ENCODE measurements at places on chromosomes 4 and X.

- no peak overlapping the region for H3K4me3 ChIP-seq
- no peak for DNase-seq
- H3K27me3 ChIP-seq, result peaks cover 12% of the 10 kb centered on the region
- no peaks in the 10 kb centered on the region for H3K36me3 ChIP-seq
- no peak overlapping the region for H3K27ac ChIP-seq
- peaks cover 2% of the 10 kb centered on the region for H3K4me1 ChIP-seq
Measured at GRCh38 chr4:176185051-176185450, 10.3 kb downstream of the SPATA4 start.

GRCh38 chr4:110032603-110033002 is 119.9 kb downstream of the EGF start:
- H3K4me1 ChIP-seq, result peaks cover 7% of the 10 kb centered on the region
- no peak overlapping the region for H3K4me3 ChIP-seq
- H3K36me3 ChIP-seq, result no peaks in the 10 kb centered on the region
- no peak overlapping the region for H3K27ac ChIP-seq

DNA sequence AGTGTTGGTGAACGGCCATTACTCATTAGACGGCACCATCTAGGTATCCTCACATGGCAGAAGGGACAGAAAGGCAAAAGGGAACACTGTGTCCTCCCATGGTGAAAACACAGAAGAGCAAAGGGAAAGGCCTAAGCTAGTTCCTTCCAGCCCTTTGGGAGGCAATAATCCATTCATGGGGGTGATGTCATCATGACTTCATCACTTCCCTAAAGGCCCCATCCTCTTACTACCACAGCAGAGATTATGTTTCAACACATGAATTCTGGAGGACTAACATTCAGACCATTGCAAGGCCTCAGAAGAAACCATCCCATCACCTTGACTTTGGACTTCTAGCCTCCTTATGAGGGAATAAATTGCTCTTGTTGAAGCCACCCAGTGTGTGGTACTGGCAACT is 238.2 kb downstream of the MGST2 start:
- no peaks in the 10 kb centered on the region for H3K36me3 ChIP-seq
- H3K4me3 ChIP-seq, result no peak overlapping the region
- H3K4me1 ChIP-seq, result peaks cover 3% of the 10 kb centered on the region
- no peak overlapping the region for H3K27ac ChIP-seq
- no peak for DNase-seq
- no peaks in the 10 kb centered on the region for H3K27me3 ChIP-seq

DNA sequence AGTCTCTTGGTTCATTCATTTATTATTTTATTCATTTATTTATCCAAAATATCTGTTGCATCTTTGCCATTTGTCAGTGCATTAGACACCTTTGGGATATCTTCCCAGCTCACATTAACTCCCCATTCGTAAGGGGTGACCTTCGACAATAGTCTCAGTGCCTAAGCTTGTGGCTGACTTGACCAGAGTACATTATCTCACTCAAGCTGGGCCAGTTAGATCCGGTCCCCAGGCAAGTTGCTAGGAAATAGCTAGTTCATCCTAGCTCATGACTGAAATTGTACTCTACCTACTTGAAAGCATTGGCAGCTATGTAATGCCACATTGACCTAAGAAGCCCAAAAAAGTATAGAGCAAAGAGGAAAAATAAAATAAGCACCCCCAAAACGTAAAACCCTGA is 165.3 kb downstream of the FBXO8 start:
- peaks cover 4% of the 10 kb centered on the region for H3K4me1 ChIP-seq
- no peak overlapping the region for H3K27ac ChIP-seq
- peaks cover 21% of the 10 kb centered on the region for H3K27me3 ChIP-seq

GRCh38 chr4:57131849-57132742 is 21.9 kb upstream of the IGFBP7 start:
- no peak overlapping the region for H3K27ac ChIP-seq
- H3K27me3 ChIP-seq, result no peaks in the 10 kb centered on the region
- no peak for DNase-seq
- no peaks in the 10 kb centered on the region for H3K36me3 ChIP-seq
- no peak overlapping the region for H3K4me3 ChIP-seq
- H3K4me1 ChIP-seq, result no peaks in the 10 kb centered on the region

GRCh38 chrX:35439034-35439660 is 359.0 kb upstream of the MAGEB16 start:
- no peak overlapping the region for H3K27ac ChIP-seq
- no peak for DNase-seq
- H3K36me3 ChIP-seq, result no peaks in the 10 kb centered on the region
- H3K4me3 ChIP-seq, result no peak overlapping the region
- no peaks in the 10 kb centered on the region for H3K27me3 ChIP-seq

Measured in activated B cell treated with CpG ODN at 0.5 μM for 24 hours (primary cell).